ENCODE measurements at places on chromosomes 5 and 9.

- no peak for DNase-seq
Measured at GRCh38 chr9:121285835-121286687, 18.1 kb downstream of the GSN start.

- DNase-seq, result no peak
Measured at GRCh38 chr5:177130211-177131018, 3.2 kb upstream of the NSD1 start.

DNA sequence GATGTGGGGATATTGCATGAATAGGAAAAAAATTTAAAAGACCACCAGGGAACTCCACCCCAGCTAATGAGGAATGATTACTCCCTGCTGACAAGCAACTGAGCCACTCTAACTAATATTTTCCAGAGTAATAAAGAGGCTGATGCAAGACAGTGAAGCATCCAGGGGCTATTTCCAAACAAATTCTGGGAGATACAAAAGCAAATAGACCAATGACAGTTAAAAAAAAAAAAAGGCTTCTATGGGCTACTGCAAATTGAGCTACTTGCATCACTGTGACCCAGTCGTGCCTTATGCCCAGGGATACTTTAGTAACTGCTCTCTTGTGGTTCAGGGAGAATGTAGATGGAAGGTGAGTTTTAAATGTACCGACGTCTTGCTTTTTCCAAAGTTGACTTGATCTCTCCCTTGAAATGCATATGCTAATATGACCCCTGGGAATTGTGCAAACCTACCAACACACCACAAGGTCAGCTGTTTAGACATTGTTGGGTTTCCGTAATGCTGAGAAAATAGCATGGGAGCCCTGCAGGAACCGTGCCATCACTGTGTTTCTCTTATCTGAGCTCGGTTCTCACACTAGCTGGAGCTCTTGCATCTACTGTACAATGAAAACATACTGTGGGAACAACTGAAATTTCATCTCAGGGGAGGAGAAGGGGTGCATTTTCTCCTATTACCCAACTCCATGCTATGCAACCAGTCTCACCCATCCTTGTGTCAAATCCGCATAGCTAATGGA, 250.6 kb upstream of the MAP3K1 start:
- DNase-seq, result no peak

DNA sequence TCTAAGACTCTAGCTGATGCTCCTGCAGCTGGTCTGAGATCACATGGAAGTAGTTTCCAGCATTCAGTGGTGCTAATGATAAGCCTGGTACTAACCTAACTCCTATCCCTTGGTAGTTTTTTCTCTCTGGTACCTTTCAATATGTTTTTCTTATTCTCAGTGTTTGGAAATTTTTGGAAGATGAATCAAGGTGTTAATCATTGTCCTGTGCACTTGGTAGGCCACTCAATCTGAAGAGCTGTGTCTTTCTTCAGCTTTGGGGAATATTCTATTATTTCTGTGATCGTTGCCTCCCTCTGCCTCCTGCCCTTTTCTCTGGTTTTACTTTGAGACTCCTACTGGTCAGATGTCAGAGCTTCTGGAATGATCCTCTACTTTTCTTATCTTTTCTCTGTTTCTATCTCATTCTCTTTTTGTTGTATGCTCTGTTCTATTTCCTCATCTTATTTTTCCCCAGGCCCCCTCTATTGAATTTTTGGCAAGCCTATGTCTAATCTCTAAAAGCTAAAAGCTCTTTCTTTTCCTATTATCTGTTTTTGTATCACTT, 136.8 kb downstream of the APBA1 start:
- no peak for DNase-seq

- no peak for DNase-seq
Measured at GRCh38 chr5:89327608-89328007, 444.6 kb upstream of the MEF2C start.

DNA sequence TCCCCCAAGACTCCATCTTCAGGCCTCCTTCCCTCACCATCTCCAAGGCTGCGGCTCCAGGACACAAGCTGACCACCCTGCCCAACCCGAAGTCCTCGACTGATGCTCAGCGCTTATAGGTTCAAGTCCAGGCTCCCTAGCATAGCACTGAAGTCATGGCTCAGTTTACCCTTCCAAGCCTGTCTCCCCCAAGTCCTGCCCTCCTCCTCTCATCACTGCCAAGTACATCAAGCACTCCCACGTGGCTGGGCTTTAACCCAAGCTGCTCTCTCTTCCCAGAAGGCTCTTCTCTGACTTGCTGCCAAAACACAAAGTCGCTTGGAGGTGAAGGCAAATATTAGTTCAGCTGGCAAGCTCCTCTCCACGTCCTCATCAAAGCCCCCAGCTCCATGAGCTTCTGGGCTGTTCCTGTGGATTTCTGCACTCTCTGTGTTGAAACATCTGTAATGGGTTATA, 22.1 kb upstream of the MARCHF6 start:
- no peak for DNase-seq

DNA sequence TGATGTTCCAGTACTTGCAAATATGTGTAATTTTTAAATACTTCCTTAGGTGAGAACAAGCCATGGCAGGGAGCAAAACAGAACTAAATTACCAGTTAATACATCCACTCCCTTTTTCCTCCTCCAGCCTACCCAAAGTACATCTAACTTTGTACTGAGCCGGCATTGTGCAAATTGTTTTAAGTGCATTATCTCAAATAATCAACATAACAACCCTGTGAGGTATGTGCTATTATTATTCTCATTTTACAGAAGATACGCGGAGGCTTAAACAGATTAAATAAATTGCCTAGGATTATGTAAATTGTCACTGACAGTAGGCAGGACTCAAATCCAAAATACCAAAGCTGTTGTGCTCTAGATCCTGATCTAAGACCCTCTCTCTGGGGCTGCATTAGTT, 55.5 kb upstream of the KLF4 start:
- no peak for DNase-seq

- DNase-seq, result no peak
Measured at GRCh38 chr5:180866985-180867384, 5.9 kb upstream of the ZFP62 start.

DNA sequence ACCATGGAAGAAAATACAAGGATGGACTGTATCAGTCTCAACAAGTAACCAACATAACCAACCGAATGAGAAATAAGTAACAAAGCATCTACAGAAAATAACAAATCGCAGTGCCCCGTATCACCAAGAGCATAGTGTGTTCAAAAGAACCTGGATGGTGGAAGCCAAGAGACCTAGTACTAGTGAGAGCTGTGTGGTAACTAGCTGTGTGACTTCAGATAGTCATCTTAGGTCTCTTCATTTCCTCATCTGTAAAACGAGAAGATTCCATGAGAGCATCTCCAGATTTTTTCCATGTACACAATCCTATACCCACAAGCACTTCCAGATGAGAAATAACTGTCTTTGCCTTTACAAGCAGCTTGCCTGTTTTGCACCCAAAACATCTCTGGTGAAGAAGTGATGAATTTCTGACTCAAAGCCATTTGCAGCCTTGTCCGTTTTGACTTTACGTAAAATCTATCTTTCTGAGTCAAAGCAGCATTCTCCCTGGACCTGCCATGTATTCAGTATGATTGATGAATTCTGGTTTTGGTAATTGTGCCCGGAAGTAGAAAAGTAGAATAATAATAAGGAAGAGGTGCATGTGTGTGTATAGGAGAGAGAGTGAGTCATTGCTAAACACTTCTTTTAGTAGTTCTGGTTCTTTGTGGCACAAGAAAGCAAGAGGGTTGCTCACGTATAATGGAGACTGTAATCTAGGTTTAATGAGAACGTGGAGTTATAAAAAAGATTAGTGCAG, 41.0 kb downstream of the AOPEP start:
- DNase-seq, result no peak

DNA sequence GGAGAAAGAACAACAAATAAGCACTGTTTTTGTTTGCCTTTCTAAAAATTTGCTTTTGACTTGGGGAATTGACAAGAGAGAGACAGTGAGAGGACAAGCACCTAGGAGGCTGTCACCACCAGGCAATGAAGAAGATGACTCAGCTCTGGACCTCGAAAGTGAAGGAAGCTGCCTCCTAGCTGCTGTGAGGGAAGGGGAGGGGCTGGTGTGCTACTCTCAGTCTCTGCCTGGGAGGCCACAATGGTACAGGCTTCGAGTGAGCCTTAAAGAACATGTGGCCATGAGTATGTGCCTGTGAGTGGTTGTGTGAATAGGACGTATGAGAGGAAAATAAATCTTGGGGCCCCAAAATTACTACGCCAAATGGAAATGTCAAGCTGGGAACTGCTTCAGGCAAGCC, 7.1 kb upstream of the PLK2 start:
- DNase-seq, result no peak

DNA sequence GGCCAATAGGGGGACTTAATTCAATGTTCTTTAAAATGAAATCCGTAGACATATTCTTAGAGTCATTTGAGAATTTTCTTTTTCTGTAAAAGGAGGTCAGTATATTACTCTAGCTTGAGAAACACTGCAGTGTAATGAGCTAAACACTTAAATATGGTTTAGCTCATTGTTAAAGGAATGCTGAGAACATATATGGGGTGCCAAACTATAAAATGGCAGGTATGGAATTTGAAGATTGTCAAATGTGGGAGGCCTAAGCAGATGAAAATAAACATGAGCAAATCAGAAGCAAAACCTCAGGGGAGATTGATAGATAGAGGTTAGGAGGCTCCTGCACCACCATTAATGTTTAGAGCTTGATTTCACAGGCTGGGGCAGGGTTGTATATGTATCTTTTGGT, 57.9 kb downstream of the STX17 start:
- DNase-seq, result no peak

GRCh38 chr9:101167490-101168134, 139.1 kb downstream of the PLPPR1 start:
- DNase-seq, result no peak

- DNase-seq, result no peak
Measured at GRCh38 chr5:124825983-124826337, 79.5 kb upstream of the ZNF608 start.

DNA sequence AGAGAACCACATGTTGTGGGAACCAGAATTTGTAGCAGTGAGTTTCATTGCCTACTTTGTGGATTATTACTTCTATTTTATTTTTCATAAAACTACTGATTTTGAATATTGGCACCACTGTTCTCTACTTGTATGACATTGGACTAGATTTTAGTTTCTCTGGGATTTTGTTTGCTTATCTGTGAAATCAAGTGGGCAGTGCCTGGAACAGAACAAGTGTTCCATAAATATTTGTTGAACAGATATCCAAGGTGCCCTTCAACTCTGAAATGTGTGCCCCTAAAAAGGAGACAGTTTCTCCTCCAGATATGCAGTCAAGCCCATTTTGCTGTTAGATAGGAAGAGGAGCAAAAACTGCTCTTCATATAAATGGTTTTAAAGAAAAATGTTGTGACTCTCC, 42.6 kb downstream of the ADAMTSL1 start:
- no peak for DNase-seq

GRCh38 chr5:150017226-150018005, 16.9 kb downstream of the HMGXB3 start:
- DNase-seq, result no peak

DNA sequence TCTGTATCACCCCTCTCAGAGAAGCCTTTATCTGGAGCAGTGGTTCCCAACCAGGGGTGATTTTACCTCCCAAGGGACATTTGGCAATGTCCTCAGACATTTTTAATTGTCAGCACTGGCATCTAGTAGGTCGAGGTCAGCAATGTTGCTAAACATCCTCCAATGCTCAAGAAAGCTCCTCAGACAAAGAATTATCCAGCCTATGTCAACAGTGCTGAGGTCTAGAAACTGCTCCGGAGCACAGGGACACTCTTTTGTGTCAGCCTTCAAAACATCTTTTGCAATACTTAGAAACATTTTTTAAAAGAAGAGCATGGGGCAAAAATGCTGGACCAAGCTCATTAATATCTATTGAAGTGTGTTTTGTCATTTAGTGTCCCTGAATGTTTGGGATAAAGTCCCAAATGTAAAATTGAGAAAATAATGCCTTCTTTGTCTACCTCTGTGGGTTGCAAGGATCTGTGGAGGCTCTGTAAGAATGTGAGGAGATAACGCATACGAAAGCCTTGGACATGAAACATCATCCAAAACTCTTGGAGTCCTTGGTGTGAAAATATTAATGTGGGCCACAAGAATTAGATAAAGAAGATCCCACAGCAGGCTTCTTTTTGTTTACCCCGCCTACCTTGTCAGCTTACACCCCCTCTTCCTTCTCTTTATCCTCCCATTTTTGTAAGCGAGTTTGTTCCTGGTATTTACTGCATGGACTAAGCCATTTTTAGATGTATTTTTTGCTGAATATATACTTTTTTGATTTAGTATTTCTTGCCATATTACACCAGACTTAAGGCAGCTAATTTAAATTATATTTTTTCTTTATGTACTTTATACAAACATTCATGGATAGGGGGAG, 193.5 kb downstream of the CD180 start:
- DNase-seq, result no peak
